MM.1S (cell line): ENCODE measurements at places on chromosomes 16 and 17.

- H3K27me3 ChIP-seq: no peaks in the 10 kb centered on the region
- H3K4me3 ChIP-seq: no peak overlapping the region
- no peak overlapping the region for H3K27ac ChIP-seq
Measured at GRCh38 chr16:75481475-75481874, 13.8 kb downstream of the CHST6 start.

GRCh38 chr16:84074721-84075120 is 32.1 kb upstream of the SLC38A8 start:
- no peak for DNase-seq
- no peak overlapping the region for H3K27ac ChIP-seq
- no peaks in the 10 kb centered on the region for H3K27me3 ChIP-seq
- peaks cover 9% of the 10 kb centered on the region for H3K4me1 ChIP-seq
- H3K36me3 ChIP-seq: no peaks in the 10 kb centered on the region

GRCh38 chr17:3035968-3036280 is 27.5 kb downstream of the OR1D5 start:
- no peak overlapping the region for H3K4me3 ChIP-seq
- no peak overlapping the region for H3K27ac ChIP-seq

DNA sequence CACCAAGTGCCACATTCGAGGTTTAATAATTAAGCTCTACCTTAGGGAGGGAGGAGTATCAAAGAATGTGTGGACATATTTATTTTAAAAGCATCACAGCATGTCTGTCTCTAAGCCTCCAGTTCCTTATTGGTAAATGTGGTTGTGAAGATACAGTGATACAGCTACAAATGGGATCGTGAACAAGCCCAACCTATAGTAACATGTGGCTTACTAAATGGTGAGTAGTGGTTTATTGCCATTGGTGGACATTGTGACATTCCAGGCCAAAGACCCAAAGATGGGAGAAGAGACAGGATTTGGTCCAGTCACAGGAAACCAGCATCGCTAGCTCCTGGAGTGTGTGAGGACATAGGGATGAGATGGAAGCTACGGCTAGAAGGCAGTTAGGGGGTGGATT is 51.2 kb downstream of the IQCK start:
- no peak for DNase-seq
- H3K36me3 ChIP-seq: no peaks in the 10 kb centered on the region
- no peaks in the 10 kb centered on the region for H3K27me3 ChIP-seq
- no peak overlapping the region for H3K4me3 ChIP-seq

- H3K4me1 ChIP-seq: peaks cover 15% of the 10 kb centered on the region
- H3K36me3 ChIP-seq: no peaks in the 10 kb centered on the region
- H3K27me3 ChIP-seq: no peaks in the 10 kb centered on the region
- no peak for DNase-seq
Measured at GRCh38 chr16:84754956-84755672, 55.3 kb downstream of the USP10 start.

DNA sequence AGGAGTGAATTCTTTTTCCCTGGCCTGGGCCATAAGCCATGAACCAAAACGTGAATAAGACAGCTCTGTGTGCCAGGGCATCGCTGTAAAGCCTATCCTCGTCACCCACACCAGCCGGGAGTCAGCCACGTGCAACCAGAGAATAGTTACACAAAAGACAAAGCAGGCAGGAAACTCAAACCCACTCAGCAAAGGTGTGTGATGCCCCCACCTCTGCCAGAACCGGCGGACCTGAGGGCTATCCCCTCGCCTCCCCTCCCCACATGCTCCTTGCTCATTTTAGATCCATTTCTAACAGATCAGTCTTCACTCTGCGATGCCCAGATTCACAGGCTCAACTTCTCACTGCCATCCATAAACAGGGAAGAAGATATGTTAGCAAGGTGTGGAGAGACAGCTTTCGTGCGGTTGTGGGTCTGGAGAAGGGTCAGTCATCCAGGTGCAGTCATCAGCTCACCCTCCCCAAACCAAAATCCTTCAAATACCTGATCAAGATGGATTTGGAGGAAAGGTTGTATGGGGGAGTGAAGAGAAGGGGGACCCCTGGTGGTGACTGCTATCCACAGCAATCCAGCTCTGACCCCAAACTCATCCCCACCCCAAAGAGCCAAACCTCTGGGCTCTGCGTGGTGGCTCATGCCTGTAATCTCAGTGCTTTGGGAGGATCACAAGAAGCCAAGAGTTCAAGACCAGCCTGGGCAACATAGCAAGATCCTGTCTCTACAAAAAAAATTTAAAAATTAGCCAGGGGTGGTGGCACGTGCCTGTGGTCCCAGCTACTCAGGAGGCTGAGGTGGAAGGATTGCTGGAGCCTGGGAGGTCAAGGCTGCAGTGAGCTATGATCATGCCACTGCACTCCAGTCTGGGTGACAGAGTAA is 219.2 kb downstream of the C16orf78 start:
- peaks cover 20% of the 10 kb centered on the region for H3K4me1 ChIP-seq
- no peak overlapping the region for H3K27ac ChIP-seq
- H3K36me3 ChIP-seq: no peaks in the 10 kb centered on the region
- no peaks in the 10 kb centered on the region for H3K27me3 ChIP-seq

DNA sequence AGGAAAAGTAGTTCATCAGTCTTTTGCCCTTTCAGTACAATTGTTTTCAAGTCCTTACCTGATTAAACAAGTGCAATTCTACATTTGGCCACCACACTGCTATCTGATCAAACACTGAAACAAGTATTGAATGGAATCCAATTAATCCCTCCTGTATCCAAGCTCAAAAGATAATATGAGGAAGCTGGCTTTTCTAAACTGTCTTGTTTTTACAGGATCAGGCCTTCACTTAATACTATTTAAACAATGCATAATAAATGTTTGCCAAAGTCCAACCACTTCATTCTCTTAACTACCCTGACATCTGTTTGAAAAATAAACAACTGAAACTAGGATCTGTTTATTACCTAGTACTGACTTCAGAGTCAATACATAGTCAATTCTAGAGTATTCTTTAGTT is 131.6 kb downstream of the MRTFB start:
- no peak for DNase-seq
- no peak overlapping the region for H3K4me3 ChIP-seq
- peaks cover 27% of the 10 kb centered on the region for H3K4me1 ChIP-seq

- peak overlapping the region; percentile 41 for H3K4me3 ChIP-seq
- peaks cover 30% of the 10 kb centered on the region for H3K4me1 ChIP-seq
- peak overlapping the region; percentile 64 for H3K27ac ChIP-seq
- peaks cover 25% of the 10 kb centered on the region for H3K36me3 ChIP-seq
- peak; percentile 73 for DNase-seq
Measured at GRCh38 chr16:46612121-46612520, 9.1 kb downstream of the SHCBP1 start.

- no peaks in the 10 kb centered on the region for H3K4me1 ChIP-seq
- no peaks in the 10 kb centered on the region for H3K36me3 ChIP-seq
- DNase-seq: no peak
- H3K27me3 ChIP-seq: no peaks in the 10 kb centered on the region
Measured at GRCh38 chr16:48041981-48042421, 113.8 kb downstream of the ABCC12 start.

DNA sequence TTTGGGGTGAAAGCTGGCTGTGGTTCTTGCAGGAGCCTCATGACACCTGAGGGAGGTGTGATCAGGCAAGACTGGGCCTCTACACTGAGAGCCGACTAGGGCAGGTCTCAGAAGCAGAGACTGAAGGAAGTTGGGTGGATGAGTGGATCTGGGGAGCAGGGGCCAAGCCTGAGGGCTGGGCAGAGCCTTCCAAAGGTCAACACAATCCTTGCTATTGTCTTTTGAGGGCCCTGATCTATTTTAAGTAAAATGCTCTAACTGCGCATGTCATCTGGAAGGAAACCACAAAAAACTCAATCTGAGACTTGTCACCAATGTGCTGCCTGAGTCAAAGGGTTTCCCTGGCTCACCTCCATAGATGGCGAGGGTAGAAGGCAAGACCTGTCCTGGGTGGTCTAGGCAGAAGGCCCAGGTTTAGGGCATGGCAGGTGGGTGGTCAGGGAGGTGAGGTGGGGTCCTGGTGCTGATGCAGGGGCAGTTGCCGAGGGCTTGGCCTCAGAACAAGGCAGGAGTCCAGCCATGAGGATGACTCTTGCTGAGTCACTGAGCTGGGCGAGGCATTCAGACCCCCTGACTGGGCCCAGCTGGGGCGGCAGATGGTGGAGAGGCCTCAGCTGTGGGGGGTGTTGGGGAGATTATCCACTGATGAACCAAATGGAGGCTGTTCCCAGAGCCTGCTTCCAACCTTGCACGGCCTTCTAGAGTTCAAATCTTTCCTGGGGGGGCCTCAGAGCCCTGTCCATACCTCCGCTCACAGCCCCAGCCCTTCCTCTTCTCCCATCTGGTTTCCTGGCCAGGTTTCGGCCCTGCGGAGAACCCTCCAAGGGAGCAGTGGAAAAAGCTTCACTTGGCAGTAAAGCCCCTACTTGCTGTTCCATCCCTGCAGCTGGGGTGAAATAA is 5.1 kb downstream of the MVP start:
- H3K27me3 ChIP-seq: no peaks in the 10 kb centered on the region
- H3K27ac ChIP-seq: no peak overlapping the region; the same call in 1 of the 2 replicates
- no peaks in the 10 kb centered on the region for H3K36me3 ChIP-seq
- H3K4me1 ChIP-seq: peaks cover 30% of the 10 kb centered on the region
- DNase-seq: peak; percentile 51
- no peak overlapping the region for H3K4me3 ChIP-seq

- no peaks in the 10 kb centered on the region for H3K4me1 ChIP-seq
- H3K27ac ChIP-seq: no peak overlapping the region
- H3K36me3 ChIP-seq: no peaks in the 10 kb centered on the region
- peaks cover 60% of the 10 kb centered on the region for H3K27me3 ChIP-seq
Measured at GRCh38 chr16:85159179-85159980, 47.1 kb upstream of the CIBAR2 start.

- H3K4me3 ChIP-seq: no peak overlapping the region
- H3K4me1 ChIP-seq: no peaks in the 10 kb centered on the region
- no peaks in the 10 kb centered on the region for H3K27me3 ChIP-seq
Measured at GRCh38 chr16:24670623-24671454, 58.6 kb upstream of the TNRC6A start.

DNA sequence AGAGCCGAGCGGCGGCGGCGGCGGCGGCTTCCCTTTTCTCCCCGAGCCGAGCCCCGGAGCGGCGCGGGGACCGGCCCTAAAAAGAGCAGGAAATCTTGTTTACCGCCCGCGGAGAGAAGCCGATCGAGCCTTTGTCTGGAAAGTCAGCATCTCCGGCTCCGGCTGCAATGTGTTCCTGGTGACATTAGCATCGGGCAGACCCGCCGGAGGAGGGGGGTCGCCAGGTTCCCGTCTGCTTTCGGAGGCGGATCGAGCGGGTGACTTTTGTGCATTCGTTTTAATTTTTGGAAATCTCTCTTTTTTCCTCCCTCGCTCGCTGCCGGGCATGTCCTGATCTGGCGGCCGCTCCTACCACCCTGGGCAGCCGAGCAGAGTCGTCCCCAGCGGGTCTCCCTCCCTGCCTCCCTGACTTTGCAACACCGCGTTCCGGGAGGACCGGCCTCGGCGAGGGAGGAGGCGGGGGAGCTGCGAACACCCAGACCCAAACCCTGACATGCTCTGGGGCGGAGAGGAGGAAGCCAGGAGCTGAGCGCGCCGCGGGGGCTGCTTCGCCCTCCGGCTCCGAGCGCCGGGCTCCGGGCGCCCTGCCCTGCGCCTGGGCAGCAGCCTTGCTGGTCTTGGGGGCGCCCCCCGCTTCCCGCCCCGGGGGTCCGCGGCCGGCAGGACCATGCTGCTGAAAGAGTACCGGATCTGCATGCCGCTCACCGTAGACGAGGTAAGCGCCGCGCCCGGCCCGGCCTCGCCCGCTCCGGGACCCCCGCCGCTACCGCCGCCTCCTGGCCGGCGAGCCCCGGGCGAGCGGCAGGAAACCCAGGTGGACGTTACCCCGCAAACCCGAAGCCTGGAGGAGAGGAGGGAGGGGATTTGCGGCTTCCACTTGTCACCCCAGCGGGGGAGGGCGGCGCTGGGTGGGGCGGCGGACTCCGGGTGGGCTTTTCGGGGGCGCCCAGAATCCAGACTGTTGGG is 690 bp downstream of the PITPNC1 start:
- peaks cover 22% of the 10 kb centered on the region for H3K4me1 ChIP-seq
- H3K27me3 ChIP-seq: no peaks in the 10 kb centered on the region
- peak overlapping the region; percentile 96 for H3K4me3 ChIP-seq
- H3K36me3 ChIP-seq: no peaks in the 10 kb centered on the region
- peak; percentile 50 for DNase-seq

DNA sequence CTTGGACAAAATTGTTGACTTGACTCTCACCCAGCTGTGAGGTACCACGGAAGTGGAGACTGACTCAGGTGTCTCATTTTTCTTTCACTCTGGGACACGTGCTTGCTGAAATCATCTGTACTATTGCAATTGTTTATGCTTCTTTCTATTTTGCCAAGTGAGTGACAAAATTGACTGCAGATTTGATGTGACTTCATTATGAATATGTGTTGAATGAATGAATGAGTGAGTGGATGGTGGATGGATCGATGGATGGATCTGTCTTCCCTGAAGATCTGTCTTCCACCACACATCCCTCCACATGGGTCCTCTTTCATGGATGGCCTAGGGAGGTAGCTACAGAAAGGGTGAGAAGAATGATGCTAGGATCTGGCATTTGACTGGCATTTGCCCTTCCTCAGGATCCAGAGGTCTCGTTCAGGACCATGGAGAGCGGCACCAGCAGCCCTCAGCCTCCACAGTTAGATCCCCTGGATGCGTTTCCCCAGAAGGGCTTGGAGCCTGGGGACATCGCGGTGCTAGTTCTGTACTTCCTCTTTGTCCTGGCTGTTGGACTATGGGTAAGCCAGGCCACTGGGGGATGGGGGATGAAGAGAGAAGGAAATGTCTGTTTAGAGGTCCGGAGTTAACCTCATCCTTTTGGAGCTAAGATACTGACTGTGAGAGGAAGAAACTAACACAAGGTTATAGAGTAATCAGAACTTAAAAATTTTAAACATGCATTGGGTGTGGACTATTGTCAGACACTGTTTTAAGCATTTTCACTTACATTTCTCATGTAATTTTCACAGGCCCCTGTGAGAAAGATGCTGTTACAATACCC is 12.7 kb downstream of the SLC5A11 start:
- no peaks in the 10 kb centered on the region for H3K36me3 ChIP-seq
- no peak overlapping the region for H3K27ac ChIP-seq
- no peaks in the 10 kb centered on the region for H3K27me3 ChIP-seq

GRCh38 chr17:76384987-76385891 is 830 bp downstream of the SPHK1 start:
- no peak overlapping the region for H3K27ac ChIP-seq
- peaks cover 18% of the 10 kb centered on the region for H3K27me3 ChIP-seq
- peak overlapping the region; percentile 62 for H3K4me3 ChIP-seq
- H3K4me1 ChIP-seq: peaks cover 11% of the 10 kb centered on the region; the same call in 1 of the 2 replicates

DNA sequence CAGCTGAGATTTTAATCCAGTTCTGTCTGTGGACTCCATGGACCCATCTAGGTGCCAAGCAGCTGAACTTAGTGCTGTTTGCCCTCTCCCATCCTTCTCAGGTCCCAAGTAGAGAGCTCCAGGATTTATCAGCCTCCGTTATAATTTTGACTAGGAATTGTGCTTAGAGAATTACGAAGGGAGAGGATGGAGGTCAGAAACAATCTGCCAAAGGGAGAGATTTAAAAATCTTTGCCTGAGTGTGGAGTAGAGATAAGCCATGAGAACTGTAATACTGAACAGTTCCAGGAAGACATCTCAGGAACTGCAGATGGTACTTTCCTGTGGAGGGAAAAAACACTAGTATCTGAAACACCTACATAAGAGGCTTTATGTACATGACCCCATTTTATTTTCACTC is 27.0 kb downstream of the CEP95 start:
- no peaks in the 10 kb centered on the region for H3K27me3 ChIP-seq
- no peaks in the 10 kb centered on the region for H3K4me1 ChIP-seq
- H3K4me3 ChIP-seq: no peak overlapping the region
- no peak overlapping the region for H3K27ac ChIP-seq
